ENCODE measurements at places on chromosomes 6 and 20.

GRCh38 chr20:3785240-3786125 is 1.1 kb downstream of the CENPB start:
- peak; percentile 48 for DNase-seq

- no peak for DNase-seq
Observed at GRCh38 chr20:43985121-43985520, 70.5 kb downstream of the TOX2 start.

- DNase-seq: no peak
Observed at GRCh38 chr6:102812242-102812641, 1418.7 kb downstream of the GRIK2 start.

DNA sequence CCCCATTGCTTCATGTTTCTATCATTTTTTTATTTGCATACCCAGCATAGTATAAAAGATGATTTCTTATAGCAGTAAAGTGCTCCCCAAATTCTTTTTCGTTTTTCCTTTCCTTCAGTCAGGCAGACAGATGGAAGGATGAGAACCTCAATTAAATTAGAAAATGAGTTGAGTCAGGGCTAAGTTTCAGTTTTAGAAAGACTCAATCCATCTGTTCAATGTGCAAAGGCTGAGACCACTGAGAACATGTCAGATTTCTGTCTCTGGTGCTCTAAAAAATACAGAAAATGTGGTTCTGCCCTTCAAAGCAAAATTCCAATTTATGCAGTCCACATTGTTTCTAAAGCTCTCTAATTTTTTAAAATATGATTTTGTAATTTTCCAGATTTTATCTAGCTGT is 257.6 kb upstream of the HS3ST5 start:
- no peak for DNase-seq

DNA sequence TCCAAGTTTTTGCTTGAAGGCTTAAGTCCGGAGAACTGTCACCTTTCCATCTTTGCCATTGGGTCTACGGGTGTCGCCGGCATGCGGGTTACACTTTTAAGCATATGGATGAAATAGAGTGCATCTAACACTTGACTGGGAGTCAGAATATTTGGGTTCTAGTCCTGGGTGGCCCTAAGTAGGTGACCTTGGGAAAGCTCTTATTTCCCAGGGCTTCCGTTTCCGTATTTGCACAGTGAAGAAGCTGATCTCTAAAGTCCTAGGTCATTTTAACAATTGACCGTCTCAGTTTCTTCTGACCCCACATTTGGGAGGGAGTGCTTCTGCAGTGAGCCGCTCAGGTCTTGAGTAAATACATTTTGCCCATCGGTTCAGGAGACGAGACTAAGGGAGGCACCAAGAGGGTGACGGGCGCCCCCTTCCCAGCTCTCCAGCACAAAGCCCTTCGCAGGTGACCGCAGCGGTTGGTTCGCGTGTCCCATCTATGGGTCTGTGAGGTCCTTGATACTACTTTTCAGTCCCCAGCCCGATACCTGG is 651 bp upstream of the BLTP3A start:
- peak; percentile 63 for DNase-seq

DNA sequence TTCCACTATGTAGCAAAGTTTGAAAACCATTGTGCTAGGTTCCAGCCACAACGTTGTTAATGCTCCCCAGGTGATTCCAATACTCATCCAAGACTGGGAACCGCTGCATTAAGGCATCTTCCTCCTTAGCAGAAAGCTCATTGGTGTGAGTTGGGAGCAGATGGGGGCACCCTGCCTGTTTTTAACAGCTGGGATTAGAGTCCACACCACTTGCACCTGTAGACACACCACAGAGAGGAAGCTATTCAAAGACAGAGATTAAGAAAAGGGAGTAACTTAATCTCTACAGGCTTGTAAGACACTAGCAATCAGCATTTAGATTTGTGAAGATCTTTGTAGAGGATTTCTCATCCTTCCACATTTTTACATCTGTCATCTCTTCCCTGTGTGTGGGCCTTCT is 333.9 kb upstream of the SOX4 start:
- no peak for DNase-seq

- DNase-seq: peak; percentile 45
Observed at GRCh38 chr6:5422321-5422915, 161.1 kb downstream of the FARS2 start.

- DNase-seq: no peak
Observed at GRCh38 chr6:19587238-19587942, 249.8 kb upstream of the ID4 start.

GRCh38 chr6:40666530-40666929 is 79.4 kb upstream of the LRFN2 start:
- no peak for DNase-seq

- peak; percentile 9 for DNase-seq
Observed at GRCh38 chr6:6629402-6629801, 40.9 kb downstream of the LY86 start.

GRCh38 chr20:36320898-36321695 is 15.0 kb downstream of the DLGAP4 start:
- DNase-seq: no peak
